ENCODE measurements at places on chromosomes 1 and 21. TPM values are rescaled to one million over a fixed set of nuclear protein-coding genes. Genes with fewer than 3 reads are reported as not detected.

DNA sequence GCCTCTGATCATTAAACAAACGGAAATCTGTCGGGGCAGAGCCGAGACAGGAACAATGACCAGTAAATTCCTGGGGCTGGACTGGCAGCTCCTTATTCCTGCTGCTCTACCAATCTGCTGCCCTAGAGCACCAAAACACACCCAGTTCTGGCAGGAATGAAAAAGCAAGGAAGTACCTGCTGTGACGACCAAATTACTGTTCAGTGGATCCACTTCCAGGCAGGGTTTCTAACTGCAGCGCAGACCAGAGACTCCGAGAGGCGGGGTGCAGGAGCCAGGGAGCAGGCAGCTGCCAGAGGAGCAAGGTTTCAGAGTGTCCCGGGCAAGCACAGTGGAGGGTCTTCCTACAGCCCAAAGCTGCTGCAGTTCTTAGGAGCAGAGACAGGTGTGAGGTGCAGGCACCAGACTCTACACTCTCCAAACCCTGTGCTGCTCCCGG lies 32.4 kb downstream of the KANK4 start:
- peak; percentile 54 for DNase-seq

DNA sequence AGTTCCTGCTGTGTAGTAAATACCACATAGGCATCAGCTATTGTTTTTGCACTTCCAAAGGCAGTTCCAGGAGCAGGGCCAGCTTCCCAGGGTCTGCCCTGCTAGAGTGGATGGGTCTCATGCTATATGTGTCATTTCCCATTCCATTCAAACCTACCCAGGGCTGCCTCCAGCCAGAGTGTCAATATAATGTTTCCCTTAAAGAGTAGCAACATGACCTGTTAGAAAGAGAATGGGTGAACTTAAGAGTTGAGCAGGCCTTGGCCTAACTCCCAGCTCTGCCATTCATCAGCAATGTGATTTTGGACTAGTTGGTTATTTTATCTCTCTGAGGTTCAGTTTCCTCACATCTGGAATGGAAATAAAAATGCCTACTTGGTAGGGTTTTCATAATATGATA lies 44.9 kb downstream of the RAB3B start:
- no peak for DNase-seq

DNA sequence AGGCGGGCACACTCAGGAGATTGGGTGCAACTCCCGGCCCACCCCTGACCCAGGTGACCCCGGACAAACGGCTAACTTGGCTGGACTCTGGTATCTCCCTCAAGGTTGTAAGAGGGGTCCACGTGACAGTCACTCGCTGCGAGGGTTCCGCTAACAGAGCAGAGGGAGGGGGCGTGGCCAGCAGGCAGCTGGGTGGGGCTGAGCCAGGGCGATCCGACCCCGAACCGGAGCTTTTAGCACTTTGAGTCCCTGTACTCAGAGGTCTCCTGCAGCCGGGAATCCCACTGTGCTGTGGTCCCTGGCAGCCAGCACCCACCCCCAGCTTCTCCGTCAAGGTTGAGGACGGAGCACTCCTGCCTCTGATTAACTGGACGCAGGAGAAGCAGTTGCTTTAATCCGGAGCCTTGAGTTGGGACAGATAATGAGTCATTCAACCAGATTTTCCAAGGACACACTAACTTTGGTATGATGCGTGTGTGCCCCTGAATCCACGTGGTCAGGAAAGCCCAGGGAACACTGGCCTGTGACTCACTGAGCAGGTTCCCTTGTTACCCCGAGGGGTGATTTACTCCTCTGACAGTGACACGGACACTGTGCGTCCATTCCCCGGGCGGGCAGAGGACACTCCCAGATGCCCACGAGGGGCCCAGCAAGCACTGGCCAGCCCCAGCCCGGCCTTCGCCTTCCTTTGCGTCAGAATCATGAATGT lies 16.8 kb downstream of the TRPM2 start:
- DNase-seq: no peak

DNA sequence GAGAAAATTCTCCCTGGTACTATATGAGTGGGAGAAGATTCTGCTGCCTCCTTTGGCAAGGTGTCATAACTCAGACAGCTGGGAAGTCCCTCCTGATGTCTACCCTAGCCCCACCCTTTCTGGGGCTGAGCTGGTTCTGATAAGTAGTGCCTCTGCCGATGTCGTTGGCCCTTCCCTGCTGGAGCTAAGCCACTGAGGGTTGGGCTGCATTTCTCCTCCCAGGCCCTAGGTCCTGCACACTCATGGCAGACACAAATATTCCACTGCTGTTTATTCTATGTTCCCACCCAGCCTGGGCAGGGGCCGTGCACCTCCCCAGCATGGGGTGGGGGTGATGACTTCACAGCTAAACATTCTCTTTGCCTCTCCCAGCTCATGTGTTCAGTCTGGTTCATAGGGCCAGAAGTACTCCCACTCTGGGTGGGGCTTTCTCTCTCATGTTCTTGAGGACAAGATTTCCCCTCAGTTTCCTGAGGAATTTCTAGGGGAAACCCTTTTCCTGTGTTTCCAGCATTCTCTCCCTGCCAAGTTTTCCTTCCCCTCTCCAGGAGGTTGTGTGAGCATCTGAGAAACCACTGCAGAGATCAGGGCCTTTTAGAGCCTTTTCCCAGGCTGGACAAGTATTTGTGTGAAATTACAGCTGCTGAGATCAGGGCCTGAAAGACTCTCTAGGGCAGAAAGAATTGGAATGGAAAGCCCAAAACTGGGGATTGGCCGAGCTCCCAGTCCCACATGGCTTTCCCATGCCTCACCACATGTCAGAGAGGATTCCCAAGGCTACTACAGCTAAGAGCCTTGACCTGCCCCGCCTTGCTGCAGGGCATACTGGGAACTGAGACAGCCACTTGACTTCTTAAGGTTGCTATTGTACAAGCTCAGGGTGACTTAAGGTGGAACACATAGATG lies 66.2 kb downstream of the ATP2B4 start:
- DNase-seq: no peak

DNA sequence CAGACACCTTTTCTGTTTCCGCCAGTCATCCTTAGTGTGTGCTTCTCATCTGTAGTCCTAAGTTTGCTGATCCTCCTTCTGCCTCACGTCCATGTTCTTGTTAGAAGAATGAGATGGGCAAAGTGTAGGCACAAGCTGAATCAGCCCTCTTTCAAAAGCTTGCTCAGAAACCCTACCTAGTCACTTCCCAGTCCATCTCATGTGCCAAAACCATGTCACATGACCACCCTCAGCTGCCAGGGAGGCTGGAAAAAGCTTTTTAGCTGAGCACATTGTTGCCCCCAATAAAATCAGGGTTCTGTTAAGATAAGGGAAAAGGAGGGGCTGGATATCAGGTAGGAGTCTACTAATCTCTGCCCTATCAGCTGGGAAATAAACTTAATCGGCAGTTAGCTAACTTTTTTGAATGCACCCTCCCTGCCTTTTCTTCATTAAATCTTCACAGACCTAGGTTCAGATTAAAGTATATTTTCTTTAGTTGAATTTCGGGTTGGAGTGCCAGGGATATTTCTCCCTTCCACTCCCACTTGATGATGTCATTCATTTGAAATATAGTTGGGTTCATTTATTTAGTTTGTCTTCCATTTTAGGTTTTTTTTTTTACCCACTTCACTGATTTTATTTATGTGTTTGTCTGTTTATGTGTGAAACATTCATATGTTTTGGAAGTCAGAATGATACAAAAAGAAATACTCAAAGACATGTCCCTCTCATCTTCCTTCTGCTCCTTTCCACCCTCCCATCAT lies 129.2 kb downstream of the ROR1 start:
- DNase-seq: no peak

- no peak for DNase-seq
Measured at GRCh38 chr1:63317817-63318152, 4.6 kb upstream of the FOXD3 start.

- DNase-seq: no peak
Measured at GRCh38 chr1:186502087-186502486, 41.2 kb upstream of the PDC start.

DNA sequence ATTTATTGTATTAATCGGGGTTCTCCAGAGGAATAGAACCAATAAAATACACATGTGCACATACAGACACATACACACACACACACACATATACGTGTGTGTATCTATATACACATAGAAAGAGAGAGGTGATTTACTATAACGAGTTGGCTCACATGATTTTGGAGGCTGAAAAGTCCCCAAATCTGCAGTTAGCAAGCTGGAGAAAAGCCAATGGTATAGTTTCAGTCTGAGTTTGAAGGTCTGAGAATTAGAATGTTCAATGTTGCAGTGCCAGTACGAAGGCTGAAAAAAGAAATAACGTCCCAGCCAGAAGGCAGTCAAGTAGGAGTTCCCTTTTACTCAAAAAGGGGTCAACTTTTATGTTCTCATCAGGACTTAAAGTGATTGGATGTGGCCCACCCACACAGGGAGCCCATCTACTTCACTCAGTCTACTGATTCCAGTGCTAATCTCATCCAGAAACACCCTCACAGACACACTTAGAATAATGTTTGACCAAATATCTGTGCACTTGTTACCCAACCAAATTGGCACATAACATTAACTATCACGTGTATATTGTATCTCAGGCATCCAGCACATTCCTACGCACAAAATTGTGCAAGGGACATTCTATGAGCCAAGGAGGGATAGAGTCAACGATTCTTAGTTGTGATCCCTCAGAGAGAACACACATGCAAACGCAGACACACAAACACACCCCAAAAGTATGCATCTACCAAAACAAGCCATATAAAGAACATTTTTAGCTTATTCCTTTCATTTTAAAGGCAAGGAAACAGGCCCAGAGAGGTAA lies 195.5 kb upstream of the DUSP10 start:
- no peak for DNase-seq

DNA sequence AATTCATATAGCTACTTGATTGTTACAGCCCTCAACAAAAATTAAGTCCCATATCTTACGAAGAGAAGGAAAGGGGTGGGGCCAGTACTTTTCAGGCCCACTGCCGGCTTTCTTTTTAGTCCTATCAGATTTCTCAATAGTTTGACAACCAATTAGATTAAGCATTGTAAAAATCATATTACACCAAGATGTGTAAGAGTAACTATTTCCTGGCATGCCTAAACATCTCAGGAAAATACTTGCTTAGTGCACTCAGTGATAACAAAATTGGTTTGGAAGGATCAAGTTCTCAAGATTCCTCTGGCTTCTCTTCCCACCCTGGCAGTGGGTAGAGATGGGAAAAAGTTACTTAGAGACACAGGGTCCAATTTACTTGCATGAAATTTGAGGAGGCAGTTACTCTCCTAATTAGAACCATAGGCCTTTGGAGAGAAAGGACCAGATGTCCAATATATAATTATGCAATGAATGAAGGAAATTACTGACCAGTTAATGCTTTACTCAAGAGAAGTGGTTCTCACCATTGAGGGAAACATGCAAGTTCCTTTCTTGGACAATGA lies 30.1 kb downstream of the STPG1 start:
- no peak for DNase-seq

- no peak for DNase-seq
Measured at GRCh38 chr21:19124691-19125090, 721.1 kb upstream of the TMPRSS15 start.

- DNase-seq: no peak
Measured at GRCh38 chr1:42933610-42934491, 24.8 kb downstream of the SLC2A1 start.

DNA sequence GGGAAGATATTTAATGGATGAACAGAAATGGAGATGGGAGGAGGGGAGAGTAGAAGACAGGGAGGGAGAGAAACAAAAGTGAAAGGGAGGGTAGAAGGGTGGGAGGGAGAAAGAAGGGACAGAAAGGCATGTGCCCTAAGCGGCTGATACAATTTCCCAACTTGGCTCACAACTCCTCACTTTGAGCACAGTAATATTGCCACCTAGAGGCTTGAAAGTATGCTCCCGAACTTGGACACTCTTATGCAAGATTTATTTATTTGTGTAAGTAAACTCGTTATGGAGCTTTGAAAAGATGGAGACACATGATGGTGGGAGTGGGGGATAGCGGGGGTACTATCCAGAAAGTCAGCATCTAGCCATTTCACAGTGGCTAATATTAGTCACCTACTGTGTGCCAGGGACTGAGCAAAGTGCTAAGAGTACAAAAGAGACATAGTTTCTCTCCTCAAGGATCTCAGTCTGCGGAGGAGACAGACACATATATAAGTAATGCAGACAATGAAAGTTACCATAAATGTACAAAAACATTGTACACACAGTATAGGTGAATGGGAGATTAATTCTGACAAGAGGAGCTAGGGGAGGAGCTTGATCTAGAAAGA lies 189.7 kb downstream of the SEC16B start:
- DNase-seq: peak; percentile 33

GRCh38 chr21:45084881-45085536 lies 10.6 kb downstream of the ADARB1 start:
- DNase-seq: no peak

DNA sequence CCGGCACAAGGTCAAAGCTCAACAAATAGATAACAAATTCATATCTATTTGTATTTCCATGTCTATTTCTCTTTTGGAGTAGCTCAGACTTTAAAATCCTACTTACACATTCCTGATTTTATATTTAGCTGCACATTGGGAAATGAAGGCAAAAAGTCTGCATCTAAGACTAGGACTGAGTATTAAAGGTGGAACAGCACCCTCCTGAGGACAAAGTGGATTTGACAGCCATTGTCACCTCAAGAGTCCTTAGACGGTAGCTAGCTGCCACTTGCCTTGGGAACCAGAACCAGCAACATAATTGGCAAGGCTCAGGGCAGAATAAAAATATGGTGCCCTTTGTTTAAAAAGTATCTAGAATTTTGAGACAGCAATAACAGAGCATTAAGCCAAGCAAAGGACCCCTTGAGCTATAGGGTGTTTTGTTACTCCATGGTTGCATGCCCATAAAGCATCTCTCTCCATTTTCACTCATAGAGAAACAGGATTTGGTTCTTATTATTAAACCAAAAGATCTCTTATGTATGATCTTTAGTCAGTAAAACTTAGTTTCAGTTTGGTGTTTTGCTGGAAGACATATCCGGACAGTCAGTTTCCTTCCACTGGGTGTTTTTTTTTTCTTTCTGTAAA lies 30.0 kb upstream of the SGIP1 start:
- DNase-seq: peak; percentile 75

DNA sequence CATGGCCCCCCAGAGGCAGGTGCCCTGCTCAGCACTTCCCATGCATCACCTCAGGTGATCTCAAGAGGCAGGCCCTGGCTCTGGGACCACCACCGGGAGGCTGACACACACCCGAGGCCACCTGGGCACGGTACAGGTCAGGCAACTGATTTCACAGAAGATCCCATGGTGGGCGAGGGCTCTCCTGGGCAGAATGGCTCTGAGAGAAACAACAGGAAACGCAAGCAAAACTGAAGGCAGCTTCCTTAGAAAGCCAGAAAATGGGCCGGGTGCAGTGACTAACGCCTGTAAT lies 11.4 kb upstream of the SKI start:
- DNase-seq: no peak

Gene CRNN
- polyA plus RNA-seq: not detected

Gene OR2T11
- not detected for polyA plus RNA-seq

Gene HEYL
- 9.8 TPM for polyA plus RNA-seq

Gene SLC45A3
- 6.3 TPM for polyA plus RNA-seq

Gene RPTN
- not detected for polyA plus RNA-seq

Gene DPT
- polyA plus RNA-seq: 1.6 TPM

Gene OXCT2
- polyA plus RNA-seq: 2.3 TPM

Gene IL19
- polyA plus RNA-seq: not detected

Gene LCA5L
- 3.1 TPM for polyA plus RNA-seq

Gene SPRR5
- polyA plus RNA-seq: not detected

Gene ANKRD45
- 9.6 TPM for polyA plus RNA-seq

Gene PRAMEF18
- polyA plus RNA-seq: 0.08 TPM

Gene HRNR
- 0.03 TPM for polyA plus RNA-seq

Gene LRRC39
- 5.3 TPM for polyA plus RNA-seq

Gene NID1
- 97.5 TPM for polyA plus RNA-seq
